ENCODE measurements at places on chromosomes 7 and 10.
A peak's percentile ranks its signal among the peaks of the same experiment; 100 is the strongest.

- peak; percentile 5 for DNase-seq
These were observed 7.9 kb downstream of the SLC25A28 start for GRCh38 chr10:99612167-99612831.

DNA sequence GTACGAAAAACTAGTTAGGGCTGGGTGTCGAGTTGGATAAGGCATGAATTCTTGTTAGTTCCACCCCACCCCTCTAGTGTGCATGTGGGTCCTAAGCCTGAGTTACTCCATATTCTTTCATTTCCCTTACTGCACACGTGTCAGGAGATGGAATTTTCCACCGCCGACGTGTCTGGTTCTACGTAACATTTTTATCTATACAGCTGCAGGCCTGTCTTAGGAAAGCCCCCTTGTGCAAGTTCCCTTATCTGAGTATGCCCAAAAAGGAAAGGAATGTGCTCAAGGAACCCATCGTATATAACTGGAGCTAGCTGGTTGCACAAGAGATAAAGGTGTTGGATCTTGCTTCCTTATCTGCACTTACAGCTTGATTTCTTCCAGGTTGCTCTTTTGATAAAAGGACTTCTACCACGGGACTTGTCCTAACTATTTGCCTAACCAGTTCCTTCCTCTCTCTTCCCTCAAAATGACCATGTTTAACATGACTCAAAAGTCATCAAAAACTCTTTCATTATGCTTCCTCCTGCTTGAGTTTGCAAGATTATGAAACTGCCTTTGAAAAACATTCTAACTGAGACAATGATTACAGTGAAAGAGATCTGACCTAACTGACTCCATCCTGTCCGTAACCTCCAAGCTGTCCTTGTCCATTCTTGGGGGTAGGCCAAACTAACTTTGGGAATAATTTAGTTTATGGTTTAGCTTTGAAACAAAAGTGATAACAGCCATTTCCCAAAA lies 181.4 kb downstream of the AKR1D1 start:
- DNase-seq: no peak

DNA sequence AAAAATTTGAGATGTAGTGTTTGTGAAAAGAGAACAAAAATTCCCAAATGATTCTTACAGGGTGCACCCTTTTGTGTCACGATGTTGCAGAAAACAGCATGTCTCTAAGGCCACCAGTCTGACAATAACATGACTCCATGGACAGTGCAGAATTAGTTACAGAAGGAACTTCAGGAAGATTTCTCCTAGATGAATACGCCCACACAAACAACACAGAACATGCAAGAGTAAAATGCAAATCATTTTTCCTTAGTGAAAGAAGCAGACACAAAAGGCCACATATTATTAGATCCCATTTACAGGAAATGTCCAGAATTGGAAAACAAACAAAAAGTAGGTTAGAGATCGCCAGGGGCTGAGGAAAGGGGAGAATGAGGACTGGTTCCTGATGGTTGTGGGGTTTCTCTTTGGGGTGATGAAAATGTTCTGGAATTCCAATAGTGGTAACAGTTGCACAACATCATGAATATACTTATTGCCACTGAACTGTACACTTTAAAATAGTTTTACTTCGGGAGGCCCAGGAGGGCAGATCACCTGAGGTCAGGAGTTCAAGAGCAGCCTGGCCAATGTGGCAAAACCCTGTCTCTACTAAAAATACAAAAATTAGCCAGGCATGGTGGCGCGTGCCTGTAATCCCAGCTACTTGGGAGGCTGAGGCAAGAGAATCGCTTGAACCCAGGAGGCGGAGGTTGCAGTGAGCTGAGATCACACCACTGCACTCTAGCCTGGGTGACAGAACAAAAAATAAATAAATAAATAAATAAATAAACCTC lies 10.2 kb downstream of the ZC3HAV1 start:
- DNase-seq: no peak

- no peak for DNase-seq
These were observed 171.2 kb upstream of the COL1A2 start for GRCh38 chr7:94223375-94224084.

- no peak for DNase-seq
These were observed 154.7 kb upstream of the ZMIZ1 start for GRCh38 chr10:78914060-78914378.

DNA sequence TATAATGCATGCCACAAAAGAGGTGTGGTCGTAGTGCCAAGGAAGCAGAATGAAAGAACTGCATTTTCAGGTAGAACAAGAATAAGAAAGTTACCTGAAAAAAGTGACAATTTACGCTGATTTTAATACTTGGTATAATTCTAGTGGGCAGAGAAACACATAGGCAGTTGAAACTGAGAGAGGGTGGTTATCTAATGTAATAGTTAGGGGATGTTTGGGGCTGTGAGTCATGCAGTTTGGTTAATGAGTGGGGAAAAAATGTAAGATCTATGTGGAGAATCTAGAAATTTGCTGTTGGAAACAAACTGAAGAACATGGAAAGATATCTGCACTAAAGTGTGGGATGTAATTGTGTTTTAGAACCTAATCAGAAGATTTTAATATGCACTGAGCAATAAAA lies 33.7 kb downstream of the ZNF37A start:
- no peak for DNase-seq

- no peak for DNase-seq
These were observed 24.6 kb downstream of the DYNC2I1 start for GRCh38 chr7:158880973-158881372.

DNA sequence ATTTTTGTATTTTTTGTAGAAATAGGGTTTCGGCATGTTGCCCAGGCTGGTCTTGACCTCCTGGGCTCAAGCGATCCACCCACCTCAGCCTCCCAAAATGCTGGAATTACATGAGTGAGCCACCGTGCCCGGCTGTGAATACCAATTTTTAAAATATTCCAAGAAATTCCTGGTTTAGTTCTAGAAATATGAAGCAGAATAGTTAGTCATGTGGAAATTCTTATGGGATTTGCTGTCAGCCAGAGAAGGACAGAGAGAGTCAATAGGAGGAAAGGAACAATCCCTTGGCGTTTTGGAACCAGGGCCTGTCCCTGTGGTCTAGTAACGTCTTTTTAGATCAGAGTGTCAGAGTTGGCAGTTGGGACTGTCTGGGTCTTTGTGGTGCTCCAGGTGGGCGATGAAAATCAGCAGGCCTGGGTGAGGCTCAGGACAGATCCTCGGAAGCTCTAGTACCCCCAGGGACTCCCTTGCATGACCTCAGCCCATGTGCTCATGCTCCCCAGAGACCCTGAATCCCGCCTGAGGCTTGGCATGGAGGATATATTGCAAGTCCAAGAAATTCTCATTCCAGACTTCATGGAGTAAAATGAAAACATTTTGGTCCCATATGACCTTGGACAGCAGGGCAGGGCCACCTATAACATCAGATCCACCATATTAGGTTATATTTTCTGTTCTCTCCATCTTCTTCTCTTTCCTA lies 7.8 kb downstream of the NODAL start:
- no peak for DNase-seq

- no peak for DNase-seq
These were observed 130.8 kb downstream of the TCF7L2 start for GRCh38 chr10:113080925-113081229.

GRCh38 chr10:77619964-77620703 lies 17.5 kb downstream of the KCNMA1 start:
- DNase-seq: no peak

- no peak for DNase-seq
These were observed 208.6 kb downstream of the ZNF365 start for GRCh38 chr10:62582804-62583208.

GRCh38 chr10:5989756-5990155 lies 12.4 kb upstream of the IL15RA start:
- DNase-seq: no peak

- no peak for DNase-seq
These were observed 29.4 kb downstream of the TSPAN12 start for GRCh38 chr7:120828528-120828927.

DNA sequence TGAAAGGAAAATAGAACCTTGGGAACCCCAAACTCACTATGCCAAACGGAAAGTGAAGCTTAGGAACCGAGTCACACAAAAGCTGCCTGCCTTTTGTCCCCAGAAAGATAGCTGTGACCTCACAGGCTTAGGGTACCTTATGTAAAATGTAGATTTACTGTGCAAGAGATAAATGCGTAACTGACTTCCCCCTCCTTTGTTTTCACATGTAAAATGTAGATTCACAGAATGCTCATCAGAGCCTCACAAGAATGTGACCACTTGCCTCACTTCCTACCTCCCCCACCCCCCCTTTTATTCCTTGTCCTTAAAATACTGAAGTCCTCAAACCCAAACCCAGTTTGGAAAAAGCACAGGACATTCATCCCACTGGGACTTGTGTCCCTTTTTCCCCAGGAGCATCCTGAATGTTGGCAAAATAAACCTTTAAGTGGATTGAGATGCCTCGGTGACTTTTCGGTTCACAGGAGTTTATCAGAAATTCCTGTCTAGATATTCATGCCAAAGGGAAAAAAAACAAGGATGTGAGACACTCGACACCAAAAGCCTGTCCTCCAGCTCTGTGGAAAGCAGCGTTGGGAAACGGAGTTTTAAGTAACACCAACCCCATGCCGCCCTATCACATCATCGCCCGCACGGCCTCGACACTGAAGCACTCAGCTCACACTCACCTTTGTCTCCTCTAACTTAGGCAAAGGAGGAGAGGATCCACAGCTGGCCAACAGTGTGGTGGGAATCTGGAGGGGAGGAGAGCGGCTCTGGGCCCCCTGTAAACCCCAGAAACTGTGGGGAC lies 45.9 kb downstream of the SVIL start:
- no peak for DNase-seq

DNA sequence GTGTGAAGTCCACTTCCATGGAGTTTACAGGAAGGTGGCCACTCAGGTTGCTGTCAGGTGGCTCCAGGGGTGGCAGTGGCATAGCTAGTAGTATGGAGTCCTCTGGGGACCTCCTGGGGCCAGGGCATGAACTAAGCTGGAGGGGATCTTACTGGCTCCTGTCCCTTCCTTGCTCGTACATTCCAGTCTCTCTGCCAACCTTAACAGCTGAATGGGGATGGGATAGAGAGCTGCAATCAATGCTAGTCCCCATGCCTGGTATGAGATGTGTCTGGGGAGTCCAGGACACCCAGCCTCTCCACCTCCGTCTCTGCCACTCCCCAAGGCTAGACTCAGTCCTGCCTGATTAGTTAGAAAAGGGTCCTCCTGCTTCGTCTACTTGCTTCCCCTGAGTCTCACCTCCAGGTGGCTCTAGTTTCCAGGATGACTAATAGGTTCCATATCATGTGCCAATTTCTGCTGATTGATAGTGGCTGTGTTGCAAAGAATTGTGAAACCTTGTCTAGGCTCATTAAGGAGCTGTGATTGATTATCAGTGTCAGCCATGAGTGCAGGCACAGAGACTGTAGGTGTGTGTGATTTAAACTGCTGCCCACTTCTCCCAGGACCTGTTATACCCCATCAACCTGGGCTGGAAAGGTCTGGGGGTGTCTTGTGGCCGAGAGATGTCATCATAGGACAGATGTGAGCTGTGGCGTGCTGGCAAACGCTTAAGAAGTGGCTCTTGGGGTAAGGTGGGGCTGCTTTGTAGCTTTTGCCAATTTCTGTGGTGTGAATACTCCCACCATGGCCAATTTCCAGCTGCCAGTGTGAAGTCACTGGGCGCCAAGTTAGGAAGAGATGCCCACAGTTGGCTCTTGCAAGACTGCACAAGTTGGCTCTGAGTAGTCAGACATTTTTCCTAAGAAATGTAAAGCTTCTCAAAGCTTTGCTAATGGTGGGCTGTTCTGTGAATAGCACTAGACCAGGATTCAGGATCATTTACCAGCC lies 59.8 kb downstream of the COL13A1 start:
- no peak for DNase-seq

DNA sequence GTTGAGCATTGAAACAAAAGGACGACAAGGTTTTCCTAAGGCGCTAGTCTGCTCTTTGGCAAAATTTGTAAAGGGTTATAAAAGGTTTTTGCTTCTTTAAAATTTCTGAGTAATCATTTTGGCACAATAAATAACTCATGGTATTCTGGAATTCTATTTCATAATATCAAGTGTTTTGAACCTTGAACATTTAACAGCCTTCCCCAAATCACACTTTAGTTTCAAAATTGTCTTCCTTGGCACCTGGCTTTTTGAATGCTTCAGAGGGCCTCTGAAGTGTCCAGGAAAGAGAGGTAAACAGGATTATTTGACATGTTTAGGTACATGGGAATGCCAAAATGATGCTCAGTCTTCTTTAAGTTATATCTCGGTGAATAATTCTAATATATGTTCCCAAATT lies 220.8 kb downstream of the PHF14 start:
- DNase-seq: no peak

DNA sequence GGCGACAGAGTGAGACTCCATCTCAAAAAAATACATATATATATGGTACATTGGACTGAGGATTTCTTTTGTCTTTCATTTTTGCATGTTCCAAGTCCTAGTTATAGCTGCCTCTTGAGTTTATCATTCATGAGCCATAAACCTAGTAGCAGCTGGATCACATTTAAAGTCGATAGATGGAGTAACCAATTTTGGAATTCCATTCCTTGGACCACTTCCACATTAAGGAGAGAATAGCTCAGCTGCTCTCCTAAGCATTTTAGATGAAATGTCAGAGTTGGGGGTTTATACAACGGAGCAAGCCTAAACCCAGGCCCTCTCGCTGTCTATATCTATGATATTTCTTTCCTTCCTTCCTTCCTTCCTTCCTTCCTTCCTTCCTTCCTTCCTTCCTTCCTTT lies 141.2 kb downstream of the LYZL1 start:
- no peak for DNase-seq

DNA sequence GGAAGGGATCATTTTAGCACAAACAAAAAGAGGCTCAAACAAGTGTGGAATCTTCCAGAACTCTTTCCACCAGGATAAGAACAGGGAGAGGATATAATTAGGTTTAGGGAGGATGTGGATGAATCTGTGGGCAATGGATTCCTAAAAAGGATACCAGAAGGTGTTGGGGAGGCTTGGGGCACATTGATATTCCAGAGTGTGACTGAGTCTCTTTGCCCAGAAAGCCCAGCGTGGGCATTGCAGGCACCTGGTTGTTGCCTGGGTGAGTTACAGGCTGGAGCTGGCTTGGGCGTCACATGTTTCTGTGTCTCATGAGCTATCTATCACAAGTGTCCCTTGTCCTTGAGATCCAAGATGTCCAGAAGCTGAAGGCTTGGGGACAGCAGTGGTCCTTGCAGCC lies 3.3 kb downstream of the COL26A1 start:
- DNase-seq: no peak

GRCh38 chr7:29989257-29989995 lies at the start of gene SCRN1:
TSS of gene SCRN1 (minus strand) at chr7:29989801. CDS start at chr7:29969067, 20,734 bp downstream.
- no peak for DNase-seq

GRCh38 chr10:63115732-63116383 lies 17.3 kb upstream of the NRBF2 start:
- no peak for DNase-seq

GRCh38 chr10:50470798-50471582 lies 152.8 kb downstream of the SGMS1 start:
- no peak for DNase-seq

- DNase-seq: no peak
These were observed 129.4 kb downstream of the AASS start for GRCh38 chr7:122014697-122015096.

DNA sequence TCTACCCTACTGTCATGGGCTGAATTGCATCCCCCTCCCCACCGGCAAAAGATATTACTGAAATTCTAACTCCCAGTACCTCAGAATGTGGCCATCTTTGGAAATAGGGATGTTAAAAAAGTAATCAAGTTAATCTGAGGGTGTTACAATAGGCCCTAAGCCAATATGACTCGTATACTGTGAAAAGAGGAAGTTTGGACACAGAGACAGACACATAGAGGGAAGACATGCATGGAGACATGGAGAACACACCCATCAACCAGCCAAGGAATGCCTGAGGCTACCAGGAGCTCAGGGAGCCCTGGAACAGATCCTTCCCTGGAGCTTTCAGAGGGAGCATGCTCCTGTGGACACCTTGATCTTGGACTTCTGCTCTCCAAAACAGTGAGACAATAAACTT lies 138.2 kb upstream of the ADO start:
- no peak for DNase-seq
